ENCODE measurements at places on chromosomes 3 and 15.

DNA sequence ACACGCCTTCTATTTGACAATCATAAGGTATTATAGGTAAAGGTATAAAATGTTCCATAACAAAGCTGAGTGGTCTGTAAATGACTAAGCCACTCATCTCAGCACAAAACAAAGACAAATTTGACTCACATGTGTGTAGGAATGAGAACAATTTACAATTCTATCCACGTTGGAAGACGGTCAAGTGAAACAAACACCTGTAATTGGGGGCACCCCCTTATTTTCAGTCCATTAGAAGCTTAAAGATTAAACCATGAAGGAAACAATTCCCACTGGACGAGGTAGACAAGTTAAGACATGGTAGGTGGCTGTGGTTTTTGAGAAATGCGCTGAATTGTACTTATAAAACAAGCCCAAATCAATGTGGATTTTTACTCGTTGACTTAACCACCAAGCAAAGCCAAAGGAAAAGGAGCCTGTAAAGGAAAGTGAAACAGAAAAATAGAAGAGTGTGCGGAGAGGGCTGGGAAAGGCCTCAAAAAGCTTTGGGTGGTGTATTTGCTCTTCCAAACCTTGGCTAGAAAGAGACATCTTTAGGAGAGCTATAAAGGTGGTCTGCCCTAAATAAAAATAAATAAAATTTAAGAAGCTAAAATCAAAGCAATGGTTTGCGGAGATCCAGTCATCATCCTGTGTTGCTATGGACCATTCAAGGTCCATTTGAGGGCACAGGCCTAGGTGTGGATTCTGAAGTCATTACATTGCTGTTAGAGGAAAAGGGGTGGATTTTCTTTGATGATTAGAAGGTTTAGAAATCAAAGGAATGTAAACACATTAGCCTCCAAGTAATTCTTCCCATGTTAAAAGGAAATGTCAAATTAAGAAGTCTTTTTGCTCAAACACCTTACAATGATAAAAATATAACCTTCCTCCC lies 135.0 kb downstream of the TFG start:
- H3K36me3 ChIP-seq, result no peaks in the 10 kb centered on the region
- no peaks in the 10 kb centered on the region for H3K4me1 ChIP-seq
- DNase-seq, result no peak
- H3K4me3 ChIP-seq, result no peak overlapping the region
- peaks cover 13% of the 10 kb centered on the region for H3K27me3 ChIP-seq

GRCh38 chr3:183044547-183045229 lies 54.6 kb downstream of the MCCC1 start:
- no peak overlapping the region for H3K4me3 ChIP-seq
- DNase-seq, result peak; percentile 1
- no peak overlapping the region for H3K27ac ChIP-seq
- peaks cover 16% of the 10 kb centered on the region for H3K4me1 ChIP-seq
- H3K36me3 ChIP-seq, result peaks cover 65% of the 10 kb centered on the region

- H3K27ac ChIP-seq, result no peak overlapping the region
- DNase-seq, result no peak
- H3K27me3 ChIP-seq, result peaks cover 7% of the 10 kb centered on the region
- no peaks in the 10 kb centered on the region for H3K4me1 ChIP-seq
- H3K4me3 ChIP-seq, result no peak overlapping the region
Measured at GRCh38 chr15:23081271-23081670, 41.9 kb upstream of the TUBGCP5 start.

DNA sequence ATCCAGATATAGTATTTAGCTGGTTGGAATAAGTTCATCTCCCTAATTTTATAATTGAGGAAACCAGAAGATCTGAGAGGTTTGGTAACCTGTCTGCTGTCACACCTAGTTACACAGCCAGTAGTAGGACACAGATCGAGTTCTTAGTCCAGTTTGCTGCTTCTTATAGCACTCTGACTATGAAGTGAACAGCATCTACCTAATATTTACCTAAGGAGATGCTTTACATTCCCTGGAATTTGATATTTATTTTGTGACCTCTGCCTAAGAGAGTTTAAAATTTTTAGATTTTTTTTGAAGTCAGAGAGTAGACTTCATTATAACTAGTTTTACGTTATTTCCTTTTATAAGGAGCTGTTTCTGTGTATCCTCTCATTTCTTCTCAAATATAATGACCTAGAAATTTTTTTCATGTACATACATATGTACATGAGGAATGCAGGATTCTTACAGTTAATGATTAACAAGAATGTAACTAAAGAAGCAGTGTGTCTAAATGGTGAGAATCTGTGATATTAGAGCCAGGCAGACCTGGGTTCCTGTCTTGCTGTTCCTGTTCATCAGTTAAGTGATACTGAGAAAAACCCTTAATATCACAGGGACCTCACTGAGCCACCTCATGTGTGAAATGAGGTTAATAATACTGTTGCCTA lies 4.3 kb downstream of the ARHGEF26 start:
- no peaks in the 10 kb centered on the region for H3K36me3 ChIP-seq
- H3K4me1 ChIP-seq, result peaks cover 12% of the 10 kb centered on the region
- DNase-seq, result no peak
- H3K4me3 ChIP-seq, result no peak overlapping the region

- no peaks in the 10 kb centered on the region for H3K27me3 ChIP-seq
- H3K27ac ChIP-seq, result peak overlapping the region; percentile 97
- peak overlapping the region; percentile 63 for H3K4me3 ChIP-seq
- H3K36me3 ChIP-seq, result no peaks in the 10 kb centered on the region
- DNase-seq, result peak; percentile 95
- peaks cover 65% of the 10 kb centered on the region for H3K4me1 ChIP-seq
Measured at GRCh38 chr3:5006755-5007202, 27.5 kb downstream of the BHLHE40 start.

DNA sequence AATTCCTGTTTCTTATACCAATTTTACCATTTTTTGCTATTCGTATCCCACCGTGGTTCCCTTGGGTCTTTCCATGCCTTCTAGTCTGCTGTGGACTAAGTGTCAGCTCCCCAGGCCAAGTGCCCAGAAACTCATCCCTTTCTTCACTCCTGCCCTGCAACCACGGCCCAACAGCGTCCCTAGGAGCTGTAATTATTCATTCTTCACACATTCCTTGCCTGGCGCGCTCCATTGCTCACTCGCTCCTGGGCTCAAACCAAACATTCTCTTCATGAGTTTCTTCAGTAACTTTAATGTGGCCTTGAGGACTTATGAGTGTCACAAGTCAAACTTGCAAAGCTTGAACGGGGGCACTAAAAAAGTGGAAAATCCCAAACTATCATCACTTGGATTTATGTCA lies 15.7 kb downstream of the GABRB3 start:
- DNase-seq, result no peak
- H3K4me3 ChIP-seq, result no peak overlapping the region
- no peaks in the 10 kb centered on the region for H3K36me3 ChIP-seq
- no peaks in the 10 kb centered on the region for H3K4me1 ChIP-seq
- H3K27me3 ChIP-seq, result no peaks in the 10 kb centered on the region
- no peak overlapping the region for H3K27ac ChIP-seq

GRCh38 chr3:149670742-149671492 lies 13.1 kb upstream of the WWTR1 start:
- H3K27me3 ChIP-seq, result peaks cover 10% of the 10 kb centered on the region
- H3K36me3 ChIP-seq, result no peaks in the 10 kb centered on the region
- H3K27ac ChIP-seq, result no peak overlapping the region

DNA sequence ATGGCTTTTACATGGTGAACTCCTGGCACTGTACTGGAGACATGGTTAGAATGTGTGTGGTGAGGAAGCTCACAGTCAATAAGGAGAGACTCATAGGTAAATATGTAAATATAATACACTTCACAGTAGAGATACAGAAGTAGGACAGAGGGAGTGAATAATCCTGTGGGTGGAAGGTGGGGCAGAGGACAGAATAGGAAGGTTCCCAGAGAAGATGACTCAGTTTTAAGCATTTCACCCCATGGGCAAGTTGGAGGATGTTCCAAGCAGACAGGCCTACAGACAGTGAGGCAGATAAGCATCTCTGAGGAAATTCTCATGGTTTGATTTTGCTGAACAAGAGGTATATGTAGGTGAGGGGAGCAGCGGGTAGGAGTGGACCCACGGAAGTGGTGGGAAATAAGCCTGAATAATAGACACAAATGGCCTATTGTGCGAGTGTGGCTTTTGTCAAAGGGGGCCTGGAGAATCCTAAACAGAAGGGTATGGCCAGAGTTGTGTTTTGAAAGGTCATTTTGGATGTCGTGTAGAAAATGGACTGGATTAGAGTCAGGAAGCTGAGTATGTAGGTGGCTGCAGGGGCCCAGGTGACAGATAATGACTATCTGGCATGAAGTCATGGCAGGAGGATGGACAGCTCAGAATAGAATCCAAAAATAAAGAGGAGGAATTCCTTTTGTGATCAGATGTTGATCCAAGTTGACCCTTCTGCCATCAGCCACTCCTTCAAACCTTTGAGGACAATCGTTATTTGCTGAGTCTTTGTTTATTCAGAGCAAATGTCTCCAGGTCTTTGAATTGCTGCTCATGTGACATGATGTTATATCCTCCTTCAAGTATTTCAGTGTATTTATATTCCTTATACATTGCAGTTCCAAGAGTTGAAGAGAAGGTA lies 97.3 kb upstream of the THRB start:
- no peak overlapping the region for H3K27ac ChIP-seq
- H3K36me3 ChIP-seq, result no peaks in the 10 kb centered on the region
- no peak overlapping the region for H3K4me3 ChIP-seq
- peaks cover 12% of the 10 kb centered on the region for H3K27me3 ChIP-seq

DNA sequence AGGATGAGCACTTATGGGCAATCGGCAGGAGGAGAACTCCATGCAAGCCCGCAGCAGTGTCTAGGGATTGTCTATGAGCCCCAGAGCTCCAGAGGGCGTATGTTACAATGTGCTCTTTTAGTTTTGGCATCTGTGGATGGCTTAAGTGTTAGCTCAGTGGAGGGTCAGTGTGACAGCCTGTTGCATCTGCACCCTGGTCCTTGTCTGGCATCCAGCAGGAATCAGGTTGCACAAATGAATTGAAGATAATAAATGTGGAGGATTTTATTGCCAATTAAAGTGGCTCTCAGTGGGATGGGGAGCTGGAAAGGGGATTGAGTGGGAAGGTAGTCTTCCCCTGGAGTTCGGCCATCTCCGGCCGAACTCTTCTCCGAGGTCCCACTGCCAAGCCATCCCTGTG lies 11.8 kb upstream of the PRICKLE2 start:
- no peak overlapping the region for H3K4me3 ChIP-seq
- H3K4me1 ChIP-seq, result no peaks in the 10 kb centered on the region
- H3K36me3 ChIP-seq, result no peaks in the 10 kb centered on the region
- no peak for DNase-seq

DNA sequence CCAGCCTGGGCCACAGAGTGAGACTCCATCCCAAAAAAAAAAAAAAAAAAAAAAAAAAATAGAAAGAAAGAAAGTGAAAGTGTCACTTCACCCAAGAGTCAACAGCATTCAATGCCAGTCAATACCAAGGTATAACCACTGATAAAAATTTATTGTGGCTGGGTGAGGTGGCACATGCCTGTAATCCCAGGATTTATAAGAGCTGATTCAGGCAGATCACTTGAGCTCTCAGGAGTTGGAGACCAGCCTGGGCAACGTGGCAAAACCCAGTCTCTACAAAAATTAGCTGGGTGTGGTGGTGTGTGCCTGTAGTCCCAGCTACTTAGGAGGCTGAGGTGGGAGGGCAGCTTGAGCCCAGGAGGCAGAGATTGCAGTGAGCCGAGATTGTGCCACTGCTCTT lies 46.5 kb upstream of the PIK3CB start:
- H3K27me3 ChIP-seq, result no peaks in the 10 kb centered on the region
- H3K36me3 ChIP-seq, result no peaks in the 10 kb centered on the region
- no peak for DNase-seq
- H3K27ac ChIP-seq, result peak overlapping the region; percentile 37
- H3K4me1 ChIP-seq, result no peaks in the 10 kb centered on the region
- H3K4me3 ChIP-seq, result no peak overlapping the region

GRCh38 chr3:31498791-31499190 lies 33.9 kb upstream of the STT3B start:
- H3K27ac ChIP-seq, result no peak overlapping the region
- no peak for DNase-seq
- H3K4me1 ChIP-seq, result no peaks in the 10 kb centered on the region
- H3K27me3 ChIP-seq, result peaks cover 5% of the 10 kb centered on the region
- H3K36me3 ChIP-seq, result no peaks in the 10 kb centered on the region

- H3K27me3 ChIP-seq, result peaks cover 7% of the 10 kb centered on the region
- H3K4me3 ChIP-seq, result no peak overlapping the region
- H3K27ac ChIP-seq, result no peak overlapping the region
- H3K4me1 ChIP-seq, result peaks cover 11% of the 10 kb centered on the region
Measured at GRCh38 chr3:51705276-51706020, 1.4 kb upstream of the GRM2 start.

DNA sequence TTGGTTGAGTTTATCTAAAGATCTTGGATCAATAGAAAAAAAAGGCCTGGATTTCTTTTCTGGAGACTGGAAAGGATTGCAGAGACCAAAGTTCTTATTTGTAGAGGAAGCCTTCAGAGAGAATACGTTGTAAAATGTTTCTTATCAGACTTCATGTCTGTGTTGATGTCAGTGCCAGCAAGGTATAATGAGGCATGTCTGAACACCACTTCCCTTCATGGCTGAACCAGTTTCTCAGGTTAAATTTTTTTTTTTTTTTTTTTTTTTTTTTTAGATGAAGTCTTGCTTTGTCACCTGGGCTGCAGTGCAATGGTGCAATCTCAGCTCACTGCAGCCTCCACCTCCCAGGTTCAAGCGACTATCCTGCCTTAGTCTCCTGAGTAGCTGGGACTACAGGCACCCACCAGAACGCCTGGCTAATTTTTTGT lies 17.8 kb upstream of the ZNF774 start:
- H3K27ac ChIP-seq, result no peak overlapping the region
- H3K4me3 ChIP-seq, result no peak overlapping the region
- no peaks in the 10 kb centered on the region for H3K36me3 ChIP-seq

DNA sequence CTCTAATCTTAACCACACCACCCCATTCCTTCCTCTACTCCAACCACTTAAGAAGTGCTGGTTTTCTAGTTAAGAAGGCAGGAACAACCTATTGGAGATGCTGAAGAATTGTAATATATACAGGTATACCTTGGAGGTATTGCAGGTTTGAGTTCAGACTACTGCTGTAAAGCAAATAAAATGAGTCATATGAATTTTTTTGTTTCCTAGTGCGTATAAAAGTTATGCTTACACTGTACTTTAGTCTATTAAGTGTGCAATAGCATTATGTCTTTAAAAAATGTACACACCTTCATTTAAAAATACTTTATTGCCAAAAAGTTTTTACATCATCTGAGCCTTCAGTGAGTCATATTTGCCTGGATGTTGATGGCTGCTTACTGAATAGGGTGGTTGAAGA lies 22.5 kb downstream of the TOPAZ1 start:
- no peaks in the 10 kb centered on the region for H3K36me3 ChIP-seq
- no peak overlapping the region for H3K4me3 ChIP-seq
- no peak overlapping the region for H3K27ac ChIP-seq

GRCh38 chr3:133882986-133883586 lies 12.6 kb downstream of the RAB6B start:
- peaks cover 5% of the 10 kb centered on the region for H3K4me1 ChIP-seq
- no peak overlapping the region for H3K4me3 ChIP-seq
- no peak overlapping the region for H3K27ac ChIP-seq
